ENCODE measurements at places on chromosomes 5 and 9.

DNA sequence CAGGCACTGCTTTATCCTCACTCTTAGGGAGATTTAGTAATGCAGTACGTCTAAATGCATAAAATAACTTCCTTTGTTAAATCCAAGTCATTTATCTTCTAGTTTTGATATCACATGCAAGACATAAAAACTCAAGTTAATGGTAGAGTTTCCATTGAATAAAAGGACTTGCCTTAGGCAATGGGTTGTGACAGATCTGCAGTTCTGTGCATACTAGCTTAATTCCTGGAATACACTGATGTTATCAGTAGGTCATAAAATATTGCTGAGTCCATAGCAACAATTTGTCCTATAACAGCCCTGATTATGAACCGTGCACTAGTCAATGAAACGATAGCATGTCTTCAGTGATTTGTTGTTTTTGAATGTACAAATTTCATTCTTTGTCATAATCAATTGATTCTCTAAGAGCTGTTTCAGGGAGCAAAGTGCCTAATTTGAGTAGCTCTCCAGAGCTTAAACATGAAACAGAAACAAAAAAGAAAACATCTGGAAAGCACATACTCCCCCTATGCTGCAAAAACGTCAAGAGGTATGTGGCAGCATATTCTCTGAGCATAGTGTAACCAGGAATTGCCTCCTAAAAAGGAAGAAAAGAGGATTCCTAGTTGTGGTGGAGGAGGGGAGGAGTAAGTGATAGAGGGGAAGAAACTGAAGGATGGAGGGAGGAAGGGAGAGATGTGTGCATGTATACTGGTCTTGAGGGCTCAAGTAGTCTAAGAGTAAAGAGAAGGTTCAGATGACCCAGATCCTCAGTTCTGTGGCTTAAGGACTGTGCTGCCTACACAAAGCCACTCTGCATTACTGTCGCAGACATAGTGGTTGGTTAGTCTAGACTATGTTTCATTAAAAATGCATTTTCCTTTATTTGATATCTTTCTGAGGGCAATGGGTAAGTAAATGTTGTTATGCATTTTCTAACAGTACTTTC is 589.2 kb downstream of the PRR16 start:
- DNase-seq: no peak

DNA sequence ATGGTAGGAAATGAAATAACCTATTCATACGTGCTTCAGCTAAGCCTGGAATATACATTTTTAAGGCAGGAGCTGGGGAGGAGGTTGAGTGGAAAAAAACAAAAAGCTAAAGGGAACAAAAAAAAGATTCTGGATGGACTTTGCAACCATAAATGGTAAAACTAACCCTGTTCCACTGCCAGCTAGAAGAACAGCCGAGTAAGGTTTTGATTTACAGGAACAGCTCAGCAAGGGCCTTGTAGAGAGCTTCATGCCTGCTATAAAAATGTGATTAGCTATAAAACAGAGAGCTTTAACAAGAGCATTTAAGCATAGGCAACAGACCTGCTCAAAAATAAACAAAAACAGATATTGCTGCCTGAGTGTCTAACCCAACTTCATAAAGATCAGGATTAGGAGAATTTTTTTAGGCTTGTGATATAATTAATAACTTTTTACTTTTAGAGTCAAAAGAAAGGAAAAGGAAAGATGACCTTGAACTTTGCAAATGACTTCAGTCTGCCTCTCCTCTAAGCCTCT is 194.8 kb downstream of the FBXL7 start:
- DNase-seq: no peak

DNA sequence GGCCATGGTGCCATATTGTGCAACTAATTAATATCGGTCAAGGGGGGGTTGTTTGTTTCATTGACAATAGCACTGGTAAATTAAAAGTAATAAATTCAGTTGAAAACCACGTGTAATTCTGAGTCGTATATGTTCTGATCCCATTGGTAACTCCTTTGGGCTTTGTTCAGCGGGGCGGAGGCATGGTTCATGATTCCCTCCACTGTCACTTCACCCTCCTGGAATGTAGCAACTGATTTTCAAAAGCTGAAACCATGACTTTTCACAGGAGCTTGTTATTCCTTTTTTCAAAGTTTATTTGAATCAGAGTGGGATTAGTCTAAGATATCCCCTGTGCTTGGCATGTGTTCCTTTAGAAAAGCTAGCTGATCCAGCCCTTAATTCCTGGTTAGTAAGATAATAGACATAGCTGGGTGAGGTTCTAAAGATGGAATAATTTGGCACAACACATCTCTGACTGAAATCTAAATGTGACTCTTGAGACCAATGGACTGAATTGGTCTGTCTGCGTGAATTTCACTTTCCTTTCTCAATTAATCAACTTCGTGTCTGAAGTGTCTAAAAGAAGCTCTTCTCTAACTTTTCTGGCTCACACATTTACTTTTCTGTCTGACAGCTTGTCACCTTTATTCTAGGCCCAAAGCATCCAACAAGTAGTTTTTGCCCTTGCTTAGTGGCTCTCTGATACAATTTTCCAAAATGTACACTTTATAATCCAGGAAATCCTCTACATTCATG is 185.7 kb upstream of the VCAN start:
- no peak for DNase-seq

DNA sequence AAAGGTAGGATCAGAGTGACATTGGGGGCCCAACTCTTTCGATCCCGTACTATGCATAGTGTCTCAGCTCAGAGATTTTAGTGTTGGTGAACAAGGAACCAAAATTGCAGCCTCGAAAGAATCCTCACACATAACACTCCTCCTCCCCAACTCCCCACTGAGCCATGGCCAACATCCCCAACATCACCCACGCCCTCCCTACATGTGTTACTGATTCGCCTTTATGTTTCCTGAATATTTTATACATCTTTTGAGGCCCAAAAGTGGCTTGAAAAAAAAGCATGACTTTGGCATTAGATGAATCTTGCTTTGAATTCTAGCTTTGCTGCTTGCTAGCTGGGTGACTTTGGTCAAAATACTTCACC is 45.2 kb downstream of the PLAC8L1 start:
- no peak for DNase-seq

DNA sequence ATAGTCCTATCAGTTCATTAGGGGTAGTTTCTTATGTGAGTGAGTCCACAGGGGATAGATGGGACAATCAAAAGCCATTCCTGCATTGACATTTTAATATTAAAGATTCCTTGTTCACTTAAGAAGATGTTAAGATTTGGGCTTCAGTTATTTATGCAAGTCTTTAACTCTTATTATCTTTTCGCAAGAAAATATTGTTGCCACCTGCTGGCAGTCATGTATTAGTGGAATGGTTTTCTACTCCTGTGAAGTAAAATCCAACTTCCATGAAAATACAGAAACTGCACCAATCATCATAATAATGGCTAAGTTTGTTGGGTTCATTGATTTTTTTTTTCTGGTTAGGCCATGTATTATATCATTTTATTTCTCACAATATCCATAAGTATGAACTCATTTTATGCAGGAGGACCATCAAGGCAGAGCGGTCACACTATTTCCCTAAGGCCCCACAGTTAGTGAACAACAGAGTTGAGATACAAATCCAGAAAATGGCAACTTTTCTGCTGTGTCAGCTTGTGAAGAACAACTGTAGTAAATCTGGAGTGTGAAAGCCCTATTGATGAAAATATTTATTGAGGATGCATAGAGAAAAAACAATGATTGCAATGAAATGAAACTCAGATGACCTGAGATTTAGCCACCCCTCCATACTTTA is 88.5 kb upstream of the TXNDC8 start:
- peak; percentile 14 for DNase-seq

DNA sequence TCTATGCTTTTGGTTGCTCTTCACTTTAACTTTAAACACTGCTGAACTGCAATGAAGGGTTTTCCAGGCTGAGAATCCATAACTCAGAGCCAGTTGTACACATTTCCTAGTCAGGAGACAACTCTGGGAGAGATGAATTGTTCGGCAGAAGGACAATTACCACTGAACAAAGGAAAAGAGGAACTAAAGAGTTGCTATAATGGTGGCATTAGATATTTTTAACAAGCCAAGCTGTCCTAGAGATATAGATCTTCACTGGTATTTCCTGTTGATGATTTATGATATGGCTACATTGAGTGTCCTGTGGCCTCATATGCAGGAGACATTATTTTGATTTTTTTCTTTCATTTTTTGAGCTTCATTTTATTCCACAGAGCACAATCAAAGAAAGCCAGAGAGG is 219.1 kb upstream of the PCSK5 start:
- no peak for DNase-seq

GRCh38 chr5:12017007-12017406 is 112.8 kb upstream of the CTNND2 start:
- DNase-seq: peak; percentile 67

GRCh38 chr9:98989036-98990000 is 45.6 kb downstream of the COL15A1 start:
- DNase-seq: no peak

- DNase-seq: peak; percentile 14
These were observed 18.0 kb downstream of the MTRR start for GRCh38 chr5:7886849-7887475.

GRCh38 chr5:163563112-163563511 is 57.7 kb downstream of the MAT2B start:
- DNase-seq: no peak

DNA sequence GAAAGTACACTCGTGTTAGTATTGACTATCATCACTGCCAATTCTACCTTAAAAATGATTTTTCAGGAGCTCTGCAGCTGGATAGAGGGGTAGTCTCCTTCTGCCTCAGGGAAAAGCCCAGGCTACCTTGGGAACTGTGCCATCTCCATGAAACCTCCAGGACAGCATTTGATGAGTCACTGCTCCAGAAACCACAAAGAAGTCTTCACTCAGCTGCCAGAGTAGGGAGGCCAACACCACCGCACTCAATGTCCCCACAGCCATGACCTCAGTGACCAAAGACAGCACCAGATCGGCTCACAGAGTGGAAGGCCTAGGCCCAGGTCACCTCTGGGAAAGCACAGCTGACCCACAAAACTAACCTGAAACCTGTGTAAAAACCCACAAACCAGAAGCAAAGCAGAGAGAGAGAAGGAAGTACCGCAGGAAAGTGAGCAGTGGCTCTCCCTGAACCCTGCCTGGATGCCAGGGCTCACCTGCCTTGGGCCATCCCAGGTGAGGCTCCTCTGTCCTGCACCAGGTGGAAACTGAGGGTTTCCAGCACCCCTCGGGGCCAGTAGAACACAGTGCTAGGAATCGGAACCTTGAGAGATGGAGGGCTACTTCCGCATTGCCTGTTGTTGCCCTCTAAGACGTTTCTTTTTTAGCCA is 30.0 kb downstream of the S1PR3 start:
- no peak for DNase-seq

- no peak for DNase-seq
These were observed 8.2 kb downstream of the DNM1 start for GRCh38 chr9:128211186-128211980.

- DNase-seq: no peak
These were observed 11.1 kb upstream of the CACNA1B start for GRCh38 chr9:137866226-137867141.

GRCh38 chr9:116760636-116761035 is 73.5 kb downstream of the TRIM32 start:
- no peak for DNase-seq

DNA sequence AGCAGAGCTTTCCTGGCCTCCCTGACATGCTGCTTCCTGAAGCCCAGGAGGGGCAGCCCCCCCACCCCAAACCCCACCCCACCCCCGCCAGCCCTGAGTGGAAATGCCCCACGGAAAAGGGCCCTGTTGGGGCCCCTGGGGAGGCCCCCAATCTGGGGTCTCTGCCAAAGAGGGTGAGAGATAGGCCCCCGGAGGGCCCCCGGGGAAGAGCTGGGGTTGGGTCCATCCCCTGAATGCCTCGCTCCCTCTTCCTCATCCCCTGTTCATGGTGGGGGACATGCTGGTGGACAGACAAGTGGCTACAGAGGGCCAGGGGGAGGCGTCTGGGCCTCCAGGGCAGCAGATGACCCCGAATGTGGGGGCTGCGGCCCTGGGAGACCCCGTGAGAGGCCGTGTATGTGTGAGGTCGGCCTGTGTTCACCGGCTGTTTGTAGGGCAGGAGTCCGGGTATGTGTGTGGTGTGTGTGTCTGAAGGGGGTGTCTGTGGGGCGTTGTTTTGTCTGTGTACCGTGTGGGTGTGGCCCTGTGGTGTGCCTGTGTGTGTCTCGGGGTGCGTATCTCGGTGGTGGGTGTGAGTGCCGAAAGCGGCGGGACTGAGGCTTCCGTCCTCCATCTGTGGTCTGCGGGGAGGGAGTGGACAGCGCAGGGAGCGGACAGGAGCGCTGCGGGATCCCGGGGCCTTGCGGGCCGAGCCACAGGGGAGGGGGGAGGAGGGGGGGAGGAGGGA is 11.3 kb downstream of the C9orf50 start:
- DNase-seq: no peak
